ENCODE measurements at places on chromosomes 3 and 15.

GRCh38 chr15:96023081-96023480, 307.4 kb upstream of the NR2F2 start:
- DNase-seq: no peak

DNA sequence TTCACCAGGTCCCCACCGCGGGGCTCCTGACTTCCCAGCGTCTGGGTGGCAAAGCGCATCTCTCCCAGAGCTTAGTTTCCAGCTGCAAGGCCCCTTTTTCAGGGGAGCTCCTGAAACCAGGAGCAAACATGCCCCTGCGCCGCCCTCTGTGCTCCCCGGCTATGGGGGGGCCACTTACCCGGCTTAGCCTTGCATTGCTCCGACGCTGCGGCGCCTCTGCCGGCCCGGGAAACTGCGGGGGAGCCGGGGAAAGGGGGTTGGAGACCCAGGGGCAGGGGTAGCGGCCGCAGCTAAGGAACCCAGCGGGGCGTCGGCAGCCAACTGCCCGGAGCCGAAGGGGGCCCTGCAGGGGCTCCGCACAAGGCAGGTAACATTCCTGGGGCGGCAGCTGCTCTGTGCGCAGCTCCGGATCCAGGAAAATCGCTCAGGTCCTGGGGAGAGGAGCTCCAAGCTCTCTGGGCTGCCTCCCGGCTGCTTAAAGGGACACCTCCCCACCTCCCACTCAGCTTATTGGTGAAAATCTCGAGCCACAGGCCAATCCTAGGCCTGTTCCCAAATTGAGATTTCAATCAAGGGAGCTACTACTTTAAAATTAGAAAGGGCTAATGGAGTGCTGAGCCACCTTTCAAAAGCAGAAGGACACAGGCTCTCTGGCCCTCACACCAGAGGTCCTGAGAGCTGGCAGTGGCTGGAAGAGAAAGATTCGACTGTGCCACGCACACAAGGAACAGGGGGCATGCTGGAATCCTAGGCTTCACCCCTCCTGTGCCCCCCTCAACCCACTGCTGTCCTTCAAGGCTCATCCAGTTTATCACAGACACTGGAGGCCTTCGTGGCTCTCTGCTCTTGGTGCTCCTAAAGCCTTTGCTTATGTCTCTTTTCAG, 42.7 kb upstream of the PRICKLE2 start:
- no peak for DNase-seq

DNA sequence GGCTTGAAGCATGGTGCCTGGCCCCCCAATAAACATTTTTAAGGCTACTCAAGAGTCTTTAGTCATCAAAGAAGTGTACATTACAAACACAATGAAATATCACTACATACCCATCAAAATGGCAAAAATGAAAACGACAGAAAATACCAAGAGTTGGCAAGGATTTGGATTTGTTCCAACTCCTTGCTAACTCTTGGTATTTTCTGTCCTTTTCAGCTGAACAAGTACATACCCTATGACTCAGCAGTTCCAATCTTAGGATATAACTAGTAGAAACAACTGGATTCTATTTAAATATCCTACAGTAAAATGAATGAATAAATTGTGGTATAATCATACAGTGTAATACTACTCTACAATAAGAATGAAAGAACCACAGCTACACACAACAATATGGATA, 25.1 kb upstream of the GABPB1 start:
- DNase-seq: no peak

GRCh38 chr3:75272691-75273090, 391.4 kb upstream of the FRG2C start:
- no peak for DNase-seq

- DNase-seq: no peak
Observed at GRCh38 chr3:168090306-168091085, 5.2 kb downstream of the GOLIM4 start.

GRCh38 chr3:66463730-66464511, 36.9 kb downstream of the LRIG1 start:
- no peak for DNase-seq

DNA sequence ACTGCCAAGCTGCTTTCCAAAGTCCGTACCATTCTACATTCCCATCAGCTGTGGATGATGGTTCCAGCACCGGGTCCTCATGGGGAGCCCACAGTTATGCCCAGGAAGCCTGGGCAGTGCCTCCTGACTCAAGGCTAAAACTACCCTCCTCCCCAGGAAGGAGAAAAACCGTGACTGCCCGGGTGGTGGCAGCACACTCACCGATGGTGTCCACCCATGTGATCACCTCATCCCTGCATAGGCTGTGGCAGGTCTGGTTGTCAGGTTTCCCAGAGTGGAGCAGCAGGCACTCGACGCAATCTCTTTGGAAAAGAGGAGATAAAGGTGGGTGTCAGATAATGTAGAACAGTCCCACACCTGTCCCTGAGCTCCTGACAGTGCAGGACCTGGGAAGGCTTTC, 38.6 kb downstream of the UMPS start:
- no peak for DNase-seq

DNA sequence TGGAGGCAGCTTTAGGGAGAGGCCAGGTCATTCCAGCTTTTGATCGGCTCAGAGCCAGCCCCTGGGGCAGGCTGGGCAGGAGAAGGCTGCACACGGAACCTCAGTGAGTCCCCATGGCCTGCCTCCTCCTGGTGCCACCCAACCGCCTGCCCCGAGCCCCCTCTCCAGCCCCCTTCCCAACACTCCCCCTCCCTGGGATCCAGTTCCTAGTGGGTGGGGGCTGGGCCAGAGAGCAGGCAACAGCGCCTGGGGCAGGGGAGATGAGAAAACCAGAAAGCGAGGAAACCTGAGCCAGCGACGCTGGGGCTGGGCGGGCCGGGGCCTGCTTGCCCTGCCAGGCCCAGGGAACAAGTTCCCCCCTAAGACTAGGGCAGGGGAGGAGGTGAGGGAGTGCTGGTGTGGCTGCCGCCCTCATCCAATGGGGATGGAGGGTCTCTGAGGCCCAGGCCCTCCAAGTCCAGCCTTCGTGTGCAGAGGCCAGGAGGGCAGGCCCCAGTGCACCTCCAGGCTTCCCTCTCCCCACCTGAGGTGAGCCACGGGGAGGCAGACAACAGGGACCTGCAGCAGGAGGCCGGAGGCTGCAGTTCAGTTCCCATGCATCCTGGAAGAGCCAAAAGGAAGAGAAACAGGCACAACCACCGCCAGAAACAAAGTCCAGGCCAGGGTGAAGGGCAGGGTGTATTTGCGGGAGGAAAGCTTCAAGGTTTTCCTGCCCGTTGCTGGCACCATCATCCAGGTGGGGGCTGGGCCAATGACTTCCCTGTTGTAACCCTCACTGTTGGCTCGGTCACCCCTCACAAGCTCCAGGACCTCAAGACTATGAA, 4.0 kb upstream of the SEMA3F start:
- DNase-seq: no peak

DNA sequence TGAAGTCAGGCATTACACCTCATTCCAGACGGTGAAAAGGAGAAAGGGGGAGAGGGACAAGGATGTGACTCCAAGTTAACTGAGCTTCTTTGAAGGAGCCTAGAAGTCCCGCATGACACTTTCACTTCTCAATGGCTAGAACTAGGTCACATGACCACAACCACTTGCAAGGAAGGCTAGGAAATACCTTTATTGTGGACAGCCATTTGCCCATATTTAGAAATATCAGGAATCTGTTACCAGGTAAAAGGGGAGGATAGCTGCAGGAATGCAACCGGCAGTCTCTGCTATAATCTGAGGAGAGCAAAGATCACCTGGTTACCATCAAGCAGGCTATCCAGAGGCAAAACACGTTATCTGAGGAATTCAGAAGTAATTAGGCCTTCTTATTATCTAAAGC, 28.9 kb upstream of the PXYLP1 start:
- no peak for DNase-seq

DNA sequence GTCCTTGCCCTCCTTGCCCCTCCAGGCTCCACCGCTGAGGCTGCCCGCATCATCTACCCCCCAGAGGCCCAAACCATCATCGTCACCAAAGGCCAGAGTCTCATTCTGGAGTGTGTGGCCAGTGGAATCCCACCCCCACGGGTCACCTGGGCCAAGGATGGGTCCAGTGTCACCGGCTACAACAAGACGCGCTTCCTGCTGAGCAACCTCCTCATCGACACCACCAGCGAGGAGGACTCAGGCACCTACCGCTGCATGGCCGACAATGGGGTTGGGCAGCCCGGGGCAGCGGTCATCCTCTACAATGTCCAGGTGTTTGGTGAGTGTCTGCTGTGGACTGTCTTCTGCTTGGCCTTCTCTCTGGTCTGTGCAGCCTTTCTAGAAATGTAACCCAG, 61.0 kb downstream of the BOC start:
- no peak for DNase-seq

DNA sequence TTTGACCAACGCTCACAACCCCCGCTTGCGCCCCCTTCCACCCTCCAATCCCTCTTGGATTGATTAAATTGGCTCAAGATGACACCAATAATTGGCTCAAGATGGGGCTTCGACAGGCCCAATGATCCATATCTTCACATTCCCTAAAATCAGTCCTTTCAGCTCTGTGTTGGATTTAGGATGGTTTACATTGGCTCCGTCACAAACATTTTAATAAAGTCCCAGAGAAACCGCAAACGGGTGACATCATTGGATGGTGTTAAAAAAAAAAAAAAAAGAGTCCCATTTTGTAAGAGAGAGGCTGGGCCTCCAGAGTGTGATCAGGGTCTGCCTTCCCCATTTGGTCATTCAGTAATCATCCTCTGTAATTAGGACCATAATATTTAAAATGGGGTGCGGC, 113.4 kb upstream of the MRPS22 start:
- no peak for DNase-seq
